ENCODE measurements at places on chromosomes 13 and 19.
A peak's percentile ranks its signal among the peaks of the same experiment; 100 is the strongest.

DNA sequence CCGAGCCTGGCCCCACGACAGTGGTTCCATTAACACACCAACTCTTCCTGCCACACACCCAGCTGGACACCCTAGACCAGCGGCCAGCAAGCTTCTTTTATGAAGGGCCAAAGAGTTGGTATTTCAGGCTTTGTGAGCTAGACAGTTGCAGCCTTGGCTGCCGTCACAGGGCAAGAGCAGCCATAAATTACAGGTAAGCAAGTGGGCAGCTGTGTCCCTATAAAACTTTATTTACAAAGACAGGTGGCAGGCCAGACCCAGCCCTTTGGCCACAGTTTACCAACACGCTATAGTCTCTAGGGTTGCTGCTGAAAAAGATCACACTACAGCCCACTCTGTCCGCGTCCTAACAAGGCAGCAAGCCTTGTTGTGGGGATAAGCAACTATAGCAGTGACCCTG, 13.3 kb downstream of the ELL start:
- no peak for DNase-seq

GRCh38 chr19:41866284-41866683, 6.2 kb downstream of the RPS19 start:
- no peak for DNase-seq

DNA sequence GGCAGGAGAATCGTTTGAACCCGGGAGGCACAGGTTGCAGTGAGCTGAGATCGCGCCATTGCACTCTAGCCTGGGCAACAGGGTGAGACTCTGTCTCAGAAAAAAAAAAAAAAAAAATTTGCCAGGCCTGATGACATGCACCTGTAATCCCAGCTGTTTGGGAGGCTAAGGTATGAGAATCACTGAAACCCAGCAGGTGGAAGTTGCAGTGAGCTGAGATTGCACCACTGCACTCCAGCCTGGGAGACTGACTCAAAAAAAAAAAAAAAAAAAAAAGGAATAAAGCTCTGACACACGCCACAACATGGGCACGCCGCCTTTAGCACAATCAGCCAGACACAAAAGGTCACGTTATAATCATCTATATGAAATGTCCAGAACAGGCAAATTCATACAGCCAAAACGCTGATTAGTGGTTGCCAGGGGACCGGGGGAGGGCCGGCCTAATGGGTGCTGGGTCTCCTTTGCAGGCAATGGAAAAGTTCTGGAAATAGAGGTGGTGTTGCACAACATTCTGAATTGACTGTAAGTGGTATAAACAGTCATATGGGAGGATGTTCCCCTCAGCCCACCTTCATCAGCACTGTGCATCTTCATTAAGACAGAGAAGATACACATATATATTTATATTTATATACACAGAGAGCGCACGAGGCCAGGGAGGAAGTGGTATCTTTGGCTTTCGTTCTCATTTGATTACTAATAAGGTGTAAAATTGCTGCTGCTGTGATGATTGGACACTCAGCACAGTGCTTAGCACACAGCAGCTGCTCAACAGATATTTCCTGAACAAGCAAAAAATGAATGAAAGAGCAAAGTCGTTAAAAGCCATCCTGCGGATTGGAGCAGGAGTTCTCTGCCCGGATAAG, 3.8 kb downstream of the HSPBP1 start:
- DNase-seq: no peak

- no peak for DNase-seq
Measured at GRCh38 chr13:66424422-66424821, 805.7 kb downstream of the PCDH9 start.

- peak; percentile 68 for DNase-seq
Measured at GRCh38 chr19:35013820-35014754, 14.0 kb downstream of the GRAMD1A start.

DNA sequence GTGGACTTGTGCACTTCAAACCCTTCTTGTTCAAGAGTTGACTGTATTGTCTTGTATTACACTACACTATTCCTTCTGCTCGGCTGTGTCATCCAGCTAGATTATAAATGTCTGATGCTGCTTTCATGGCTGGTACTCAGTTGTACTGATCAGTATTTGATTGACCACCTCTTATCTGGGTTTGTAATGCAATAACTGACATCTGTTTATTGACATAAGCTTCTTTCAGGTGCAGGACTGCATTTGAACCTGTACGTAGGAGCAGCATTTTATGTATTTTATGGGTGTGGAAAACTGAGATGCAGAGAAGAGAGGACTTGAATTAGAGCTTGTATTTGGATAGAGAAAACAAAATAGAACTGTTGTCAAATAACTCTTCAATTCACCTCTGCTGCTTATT, 309.2 kb downstream of the FGF9 start:
- no peak for DNase-seq

GRCh38 chr19:40320558-40320935, 27.6 kb downstream of the C19orf47 start:
- DNase-seq: no peak

GRCh38 chr13:90757127-90757680, 590.3 kb upstream of the MIR17HG start:
- DNase-seq: no peak

DNA sequence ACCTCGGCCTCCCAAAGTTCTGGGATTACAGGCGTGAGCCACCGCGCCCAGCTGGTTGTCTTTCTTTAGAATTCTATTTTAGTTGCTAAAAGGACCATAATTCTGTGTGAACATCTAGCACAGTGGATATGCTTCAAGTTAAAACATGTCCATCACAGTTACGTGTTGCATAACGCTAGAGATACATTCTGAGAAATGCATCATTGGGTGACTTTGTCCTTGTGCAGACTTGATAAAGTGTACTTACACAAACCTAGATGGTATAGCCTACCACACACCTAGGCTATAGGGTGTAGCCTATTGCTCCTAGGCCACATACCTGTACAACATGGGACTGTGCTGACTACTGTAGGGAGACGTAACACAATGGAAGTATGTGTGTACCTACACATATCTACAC, 35.4 kb downstream of the DOCK9 start:
- no peak for DNase-seq

DNA sequence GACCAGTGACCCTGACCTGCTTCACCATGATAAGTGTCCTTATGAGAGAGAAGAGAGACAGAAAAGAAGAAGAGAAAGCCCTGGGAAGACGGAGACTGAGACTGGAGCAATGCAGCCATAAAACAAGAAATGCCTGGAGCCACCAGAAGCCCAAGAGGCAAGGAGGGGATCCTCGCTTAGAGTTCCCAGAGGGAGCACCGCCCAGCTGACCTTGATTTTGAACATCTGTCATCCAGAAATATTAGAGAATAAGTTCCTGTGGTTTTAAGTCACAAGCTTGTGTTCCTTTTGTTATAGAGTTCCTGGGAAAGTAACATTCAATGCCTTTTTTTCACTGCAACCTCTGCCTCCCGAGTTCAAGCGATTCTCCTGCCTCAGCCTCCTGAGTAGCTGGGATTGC, 20.2 kb downstream of the CERS1 start:
- no peak for DNase-seq

- no peak for DNase-seq
Measured at GRCh38 chr13:99103536-99103935, 97.1 kb upstream of the UBAC2 start.

DNA sequence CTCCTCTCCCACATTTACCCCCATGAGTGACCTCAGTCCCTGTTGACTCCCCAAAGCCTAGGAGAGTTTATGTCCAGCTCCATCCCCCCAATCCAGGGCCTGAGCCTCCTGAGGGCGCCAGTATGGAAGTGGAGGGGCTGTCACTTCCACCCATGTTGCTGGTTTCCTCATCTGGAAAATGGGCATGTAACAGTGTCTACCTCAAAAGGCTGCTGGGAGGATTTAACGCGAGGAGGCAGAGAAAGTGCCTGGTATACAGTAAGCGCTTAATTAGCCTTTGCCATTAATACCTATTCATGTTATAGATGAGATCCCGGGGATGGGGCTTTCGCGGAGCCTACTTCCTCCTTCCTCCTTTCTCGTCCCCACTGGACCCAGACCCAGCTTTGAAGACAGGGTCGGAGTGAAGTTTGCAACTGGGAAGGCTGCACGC, 476 bp downstream of the TYK2 start:
- DNase-seq: no peak

DNA sequence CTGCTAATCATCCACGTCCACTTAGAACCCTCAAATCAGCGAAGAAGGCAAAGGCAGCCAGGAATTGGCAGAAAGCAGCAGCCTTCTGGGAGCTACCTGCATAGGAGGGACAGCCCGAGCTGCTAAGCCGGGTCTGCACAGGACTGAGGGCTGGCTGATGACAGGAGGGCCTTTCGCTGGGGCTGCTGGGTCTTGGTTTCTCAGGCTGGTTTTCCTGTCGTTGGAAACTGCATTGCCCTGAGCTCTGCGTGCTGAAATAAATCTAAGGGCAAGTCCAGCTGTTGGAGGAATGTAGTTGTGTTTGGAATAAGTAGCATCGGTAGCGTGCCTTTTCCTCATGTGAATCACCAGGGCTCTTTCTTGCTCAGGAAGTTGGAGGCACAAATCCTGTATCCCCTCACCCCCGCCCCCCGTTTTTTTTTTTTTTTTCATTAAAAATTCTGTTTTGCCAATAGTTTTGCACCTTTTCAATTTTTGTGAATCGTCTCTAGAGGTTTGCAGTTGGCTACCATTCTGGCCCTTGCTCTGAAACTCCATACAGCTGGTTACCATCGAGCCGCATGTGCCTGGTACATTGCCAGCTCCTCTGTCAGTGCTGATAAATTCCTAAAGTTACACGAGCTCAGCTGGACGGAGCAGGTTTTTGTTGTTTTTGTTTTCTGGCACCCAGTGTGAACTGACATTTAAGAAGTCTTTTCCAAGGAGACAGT, 193.9 kb upstream of the RNF113B start:
- no peak for DNase-seq

- no peak for DNase-seq
Measured at GRCh38 chr13:20222553-20222952, 9.6 kb downstream of the GJB6 start.

GRCh38 chr13:37531049-37531448, 67.5 kb downstream of the POSTN start:
- no peak for DNase-seq

- DNase-seq: no peak
Measured at GRCh38 chr13:75216038-75216437, 265.9 kb downstream of the TBC1D4 start.

- DNase-seq: no peak
Measured at GRCh38 chr19:30634996-30635975, 263.1 kb downstream of the ZNF536 start.

- DNase-seq: peak; percentile 57
Measured at GRCh38 chr19:49017666-49018351, 918 bp upstream of the LHB start.

DNA sequence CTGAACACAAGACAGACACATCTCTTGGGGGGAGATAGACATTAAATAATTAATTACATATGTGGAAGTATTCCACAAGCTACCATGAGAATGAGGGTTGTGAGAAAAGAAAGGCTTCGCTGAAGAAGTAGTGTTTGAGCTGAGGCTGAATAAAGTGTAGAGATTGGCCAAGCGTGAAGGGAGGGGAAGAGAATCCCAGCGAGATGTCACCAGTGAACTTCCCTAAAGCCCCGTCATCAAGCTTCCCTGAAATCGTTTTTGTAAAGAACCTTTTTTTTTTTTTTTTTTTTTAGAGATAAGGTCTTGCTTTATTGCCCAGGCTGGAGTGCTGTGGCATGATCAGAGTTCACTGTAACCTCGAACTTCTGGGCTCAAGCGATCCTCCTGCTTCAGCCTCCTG, 235.2 kb downstream of the KCNRG start:
- DNase-seq: no peak

DNA sequence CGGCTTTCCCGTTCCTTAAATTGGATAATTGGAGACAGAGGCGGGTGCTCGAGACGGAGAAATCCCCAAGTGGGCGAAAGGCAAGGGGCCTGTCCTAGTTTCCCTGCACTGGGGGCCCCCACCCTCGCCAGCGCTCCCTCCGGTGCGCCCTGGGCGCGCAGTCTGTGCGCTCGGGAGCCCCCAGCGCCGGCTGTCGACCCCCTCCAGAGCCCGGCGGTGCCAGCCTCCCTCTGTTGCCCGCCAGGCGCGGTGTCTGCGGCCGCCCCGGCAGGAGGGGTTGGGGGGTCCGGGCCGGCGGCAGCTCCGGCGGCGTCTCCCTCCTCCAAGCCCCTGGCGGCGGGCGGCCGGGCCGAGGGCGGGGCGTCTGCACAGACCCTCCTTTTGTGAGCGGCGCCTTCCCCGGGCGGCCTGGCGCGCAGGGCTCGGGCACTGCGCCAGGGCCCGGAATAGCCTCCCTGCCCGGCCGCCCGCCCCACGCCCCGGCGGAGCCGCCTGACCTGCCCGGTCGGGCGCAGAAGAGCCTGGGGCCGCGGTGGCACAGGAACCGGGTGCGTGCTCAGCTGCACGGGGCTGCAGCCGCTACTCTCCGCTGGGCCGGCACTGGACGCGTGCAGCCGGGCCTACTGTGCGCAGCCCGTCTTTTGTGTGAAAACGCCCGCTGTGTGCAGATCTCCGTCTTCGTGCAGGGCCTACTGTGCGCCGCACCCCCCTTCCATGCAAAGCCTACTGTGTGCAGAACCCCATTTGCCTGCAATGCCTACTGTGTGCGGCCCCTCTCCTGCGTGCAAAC, 13.2 kb downstream of the GADD45B start:
- DNase-seq: no peak

GRCh38 chr13:96734499-96734898, 259.8 kb downstream of the OXGR1 start:
- no peak for DNase-seq

GRCh38 chr19:275958-276646, 15.1 kb downstream of the PLPP2 start:
- DNase-seq: no peak

DNA sequence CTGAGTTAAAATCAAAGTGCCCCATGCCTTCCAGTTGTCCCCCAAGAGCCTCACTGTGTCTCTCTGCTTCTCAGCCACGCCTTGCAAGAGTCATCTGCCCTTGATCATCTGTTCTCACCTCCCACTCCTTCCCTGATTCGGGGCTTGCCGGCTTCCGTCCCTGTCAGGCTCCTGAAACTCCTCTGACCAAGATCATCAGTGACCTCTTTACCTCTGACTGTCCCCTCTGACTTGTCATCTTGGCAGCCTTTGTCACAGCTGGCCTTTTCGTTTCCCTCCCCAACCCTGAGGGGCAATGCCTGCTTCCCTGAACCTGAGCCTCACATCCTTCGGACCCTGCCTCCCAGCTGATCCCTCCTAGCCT, 66.3 kb downstream of the MAP4K1 start:
- DNase-seq: no peak

DNA sequence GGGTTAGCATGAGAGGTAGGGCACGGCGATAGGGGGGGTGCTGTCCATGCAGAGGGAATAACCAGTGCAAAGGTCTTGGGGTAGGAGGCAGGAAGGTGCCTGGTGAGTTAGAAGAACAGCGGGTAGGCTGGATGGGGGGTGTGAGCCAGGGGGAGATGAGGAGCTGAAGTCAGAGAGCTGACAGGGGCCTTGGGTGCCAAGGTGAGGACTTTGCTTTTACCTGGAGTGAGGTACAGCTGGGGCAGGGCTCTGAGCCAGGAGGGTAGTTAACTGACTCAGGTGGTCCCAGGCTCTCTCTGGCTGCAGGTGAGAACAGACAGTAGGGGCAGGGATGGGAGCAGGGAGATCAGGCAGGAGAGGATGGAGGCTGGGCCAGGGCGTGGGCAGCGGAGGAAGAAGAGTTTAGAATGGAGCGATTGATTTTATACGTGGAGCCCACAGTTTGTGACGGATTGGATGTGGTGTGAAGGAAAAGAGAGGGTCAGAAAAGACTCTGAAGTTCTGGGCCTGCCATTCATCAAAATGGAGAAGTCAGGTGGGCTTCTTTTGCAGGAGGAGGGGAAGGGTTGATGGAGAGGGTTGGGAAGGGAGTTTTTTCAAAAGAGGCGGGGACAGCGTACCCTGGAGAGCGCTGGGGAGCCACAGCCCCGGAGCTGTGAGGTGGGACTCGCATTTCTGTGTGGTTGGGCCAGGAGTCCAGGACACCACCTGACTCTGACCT, 1.2 kb upstream of the GRAMD1A start:
- DNase-seq: no peak

GRCh38 chr19:52748336-52748950, 13.6 kb upstream of the ZNF611 start:
- no peak for DNase-seq
